ENCODE measurements at places on chromosomes 11 and 22. TPM values are rescaled to one million over a fixed set of nuclear protein-coding genes. Genes with fewer than 3 reads are reported as not detected.

FGF19 gene
- total RNA-seq = not detected

NCAM1 gene
- 96.8 TPM for total RNA-seq

RAPSN gene
- total RNA-seq = 0.50 TPM

OR4A16 gene
- total RNA-seq = not detected

SCGB1A1 gene
- 3.0 TPM for total RNA-seq

LARGE2 gene
- 0.17 TPM for total RNA-seq

MIF gene
- 372 TPM for total RNA-seq

LUZP2 gene
- total RNA-seq = not detected

SMIM35 gene
- not detected for total RNA-seq

SDF2L1 gene
- 30.6 TPM for total RNA-seq

P4HA3 gene
- 0.71 TPM for total RNA-seq

GGTLC3 gene
- total RNA-seq = not detected

IL17REL gene
- total RNA-seq = not detected

PCNX3 gene
- 23.3 TPM for total RNA-seq

HIC2 gene
- 3.7 TPM for total RNA-seq

NAALAD2 gene
- total RNA-seq = 0.78 TPM

F2 gene
- total RNA-seq = 1.1 TPM

CNGA4 gene
- not detected for total RNA-seq

TRIM68 gene
- total RNA-seq = 16.8 TPM

OR4D11 gene
- total RNA-seq = not detected

TP53I11 gene
- total RNA-seq = 76.1 TPM

SLC6A5 gene
- not detected for total RNA-seq

DEUP1 gene
- total RNA-seq = not detected

CD82 gene
- 18.6 TPM for total RNA-seq

GRM5 gene
- total RNA-seq = not detected

APOL4 gene
- 1.7 TPM for total RNA-seq

CHST1 gene
- 3.3 TPM for total RNA-seq

LRRC75B gene
- 15.4 TPM for total RNA-seq

MYOD1 gene
- total RNA-seq = not detected

SEZ6L gene
- total RNA-seq = 0.23 TPM

ART1 gene
- not detected for total RNA-seq

OR52I2 gene
- not detected for total RNA-seq

PKDREJ gene
- under 0.01 TPM for total RNA-seq

MS4A7 gene
- 28.0 TPM for total RNA-seq

CCDC157 gene
- 2.5 TPM for total RNA-seq

KCNE3 gene
- total RNA-seq = 6.5 TPM

TPBGL gene
- 0.40 TPM for total RNA-seq

ZP1 gene
- not detected for total RNA-seq

DGAT2 gene
- total RNA-seq = 0.83 TPM

NRXN2 gene
- 12.9 TPM for total RNA-seq

SCARF2 gene
- total RNA-seq = 31.6 TPM

ACR gene
- not detected for total RNA-seq

PIWIL4 gene
- 4.5 TPM for total RNA-seq

TAF10 gene
- 48.6 TPM for total RNA-seq

SLC22A8 gene
- total RNA-seq = not detected

SUSD2 gene
- 3.3 TPM for total RNA-seq

PTPRCAP gene
- total RNA-seq = 2.4 TPM

GAS2 gene
- total RNA-seq = 1.4 TPM

FGF3 gene
- total RNA-seq = not detected

XKR3 gene
- not detected for total RNA-seq

C11orf16 gene
- not detected for total RNA-seq

SCGB1C1 gene
- not detected for total RNA-seq

PHF21B gene
- not detected for total RNA-seq
